Thyroid gland (tissue), 4 donors: ENCODE measurements at places on chromosomes 11 and 22. TPM values are rescaled to one million over a fixed set of nuclear protein-coding genes. Genes with fewer than 3 reads are reported as not detected.

GRCh38 chr11:63769042-63769713 is 603 bp upstream of the ZFTA start:
- H3K27me3 ChIP-seq, result no peaks in the 10 kb centered on the region
- peak overlapping the region; percentile 64 for H3K27ac ChIP-seq
- peak overlapping the region; percentile 0 for H3K4me3 ChIP-seq
- DNase-seq, result peak; percentile 20
- no peaks in the 10 kb centered on the region for H3K36me3 ChIP-seq

GRCh38 chr11:45859661-45860140 is 12.4 kb downstream of the CRY2 start:
- H3K4me3 ChIP-seq, result no peak overlapping the region
- H3K27ac ChIP-seq, result peak overlapping the region; percentile 89
- H3K27me3 ChIP-seq, result no peaks in the 10 kb centered on the region

GRCh38 chr11:63682066-63683021 is 1.0 kb downstream of the RTN3 start:
- no peaks in the 10 kb centered on the region for H3K36me3 ChIP-seq
- H3K27me3 ChIP-seq, result no peaks in the 10 kb centered on the region
- peak; percentile 38 for DNase-seq
- H3K4me3 ChIP-seq, result peak overlapping the region; percentile 97
- peak overlapping the region; percentile 93 for H3K27ac ChIP-seq
- peaks cover 20% of the 10 kb centered on the region for H3K4me1 ChIP-seq

- no peak within 1 kb of the TSS for H3K27ac ChIP-seq
- H3K4me3 ChIP-seq, result peak within 1 kb of the TSS; percentile 21
- peak; percentile 56 for DNase-seq
- H3K36me3 ChIP-seq, result no peaks in the 10 kb centered on the region
Measured at GRCh38 chr11:2928605-2929530, at the start of gene PHLDA2. PHLDA2 (minus strand) TSS chr11:2929420; CDS start chr11:2929364, 56 bp downstream.

GRCh38 chr22:38017272-38017920 is 33.0 kb upstream of the SOX10 start:
- H3K4me3 ChIP-seq, result no peak overlapping the region
- H3K27ac ChIP-seq, result peak overlapping the region; percentile 62
- peak; percentile 91 for DNase-seq
- no peaks in the 10 kb centered on the region for H3K36me3 ChIP-seq

DNA sequence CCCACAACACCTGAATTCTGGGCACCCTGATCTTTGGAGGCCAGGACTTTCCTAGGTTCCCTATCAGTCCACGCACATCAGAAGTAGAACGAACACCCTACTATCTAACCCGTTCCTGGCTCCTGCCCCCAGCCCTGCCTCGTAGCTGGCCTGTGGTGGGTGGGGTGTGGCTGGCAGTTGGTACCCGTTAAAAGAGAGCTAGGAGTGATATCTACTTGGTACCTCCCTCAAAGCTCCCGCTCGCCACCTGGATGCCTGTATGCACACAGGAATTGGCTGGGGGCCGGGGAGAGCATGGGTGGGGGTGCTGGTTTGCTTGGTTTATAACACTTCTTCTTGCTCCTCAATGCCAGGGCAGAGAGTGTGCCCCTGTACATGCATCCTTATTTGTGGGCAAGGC is 14.0 kb upstream of the NECTIN1 start:
- H3K27me3 ChIP-seq, result no peaks in the 10 kb centered on the region
- DNase-seq, result no peak
- H3K27ac ChIP-seq, result no peak overlapping the region
- no peaks in the 10 kb centered on the region for H3K36me3 ChIP-seq
- H3K4me1 ChIP-seq, result peaks cover 9% of the 10 kb centered on the region

GRCh38 chr11:79937676-79938334 is 497.0 kb upstream of the TENM4 start:
- H3K27ac ChIP-seq, result no peak overlapping the region
- H3K4me1 ChIP-seq, result no peaks in the 10 kb centered on the region

- H3K27ac ChIP-seq, result no peak overlapping the region
- H3K36me3 ChIP-seq, result no peaks in the 10 kb centered on the region
- no peaks in the 10 kb centered on the region for H3K4me1 ChIP-seq
- DNase-seq, result no peak
Measured at GRCh38 chr11:29135504-29135903, 881.3 kb downstream of the KCNA4 start.

- H3K27me3 ChIP-seq, result no peaks in the 10 kb centered on the region
- no peaks in the 10 kb centered on the region for H3K36me3 ChIP-seq
- peaks cover 3% of the 10 kb centered on the region for H3K4me1 ChIP-seq
- H3K4me3 ChIP-seq, result no peak overlapping the region
Measured at GRCh38 chr11:12989428-12990161, 19.5 kb upstream of the RASSF10 start.

DNA sequence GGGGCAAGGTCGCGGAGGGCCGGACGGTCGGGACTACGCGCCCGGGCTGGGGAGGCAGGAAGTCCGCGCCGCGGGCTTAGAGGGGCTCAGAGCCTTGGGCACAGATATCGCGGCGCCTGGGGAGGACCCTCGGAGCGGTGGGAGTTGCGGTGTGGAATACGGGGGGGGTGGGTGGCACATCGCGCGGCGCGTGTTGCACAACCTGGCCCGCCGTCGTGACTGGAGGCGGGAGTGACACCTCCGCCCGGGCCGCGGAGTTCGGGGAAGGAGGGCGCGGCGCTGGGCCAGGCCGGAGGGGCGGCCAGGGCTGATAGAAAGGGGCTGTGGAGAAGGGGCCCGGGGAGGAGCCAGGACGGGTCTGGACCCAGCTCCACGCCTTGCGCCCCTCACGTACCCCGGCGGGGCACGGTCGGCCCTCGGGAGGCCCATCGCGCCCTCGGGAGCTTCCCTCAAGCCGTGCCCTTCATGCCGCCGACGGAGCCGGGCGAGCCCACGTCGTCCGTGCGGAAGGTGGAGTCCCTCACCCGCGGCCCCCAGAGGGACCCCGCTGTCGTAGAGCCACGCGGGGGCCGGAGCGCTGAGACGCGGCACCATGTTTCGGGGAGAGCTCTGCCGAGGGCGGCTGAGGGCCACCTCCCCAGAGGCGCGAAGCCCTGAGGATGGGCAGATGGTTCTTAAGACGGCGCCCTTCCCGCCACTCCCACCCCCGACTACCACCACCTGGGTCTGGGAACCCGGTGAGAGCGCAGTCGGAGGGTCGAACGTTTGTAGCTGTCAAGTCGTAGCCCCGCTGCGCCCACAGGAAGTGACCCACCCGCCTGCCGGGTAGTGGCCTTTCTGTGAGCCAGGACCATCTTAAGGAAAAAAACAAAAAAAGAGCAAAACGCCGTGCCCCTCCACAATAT is 729 bp downstream of the IL17RA start:
- H3K27me3 ChIP-seq, result no peaks in the 10 kb centered on the region
- no peaks in the 10 kb centered on the region for H3K36me3 ChIP-seq
- H3K27ac ChIP-seq, result peak overlapping the region; percentile 49
- H3K4me1 ChIP-seq, result peaks cover 11% of the 10 kb centered on the region
- H3K4me3 ChIP-seq, result peak overlapping the region; percentile 55

DNA sequence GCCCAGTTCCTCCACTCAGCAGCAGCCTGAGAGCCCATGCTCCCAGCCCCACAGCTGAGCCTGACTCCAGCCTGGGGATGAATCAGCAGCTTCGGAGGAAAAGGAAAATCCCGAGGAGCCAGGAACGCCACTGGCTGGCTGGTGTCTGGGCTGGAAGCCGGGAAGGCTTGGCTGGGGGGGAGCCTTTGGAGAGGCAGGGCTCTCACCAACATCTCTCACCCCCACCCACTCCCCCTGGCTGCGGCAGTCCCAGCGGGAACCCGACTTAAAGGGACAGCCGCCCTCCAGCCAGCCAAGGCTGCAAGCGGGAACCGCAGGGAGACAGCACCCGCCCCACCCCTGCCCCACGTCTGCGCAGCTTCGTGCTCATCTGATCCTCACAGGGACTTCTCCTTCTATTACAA is 28.4 kb downstream of the KIAA0930 start:
- H3K36me3 ChIP-seq, result no peaks in the 10 kb centered on the region
- H3K27me3 ChIP-seq, result no peaks in the 10 kb centered on the region
- no peak overlapping the region for H3K27ac ChIP-seq
- peak; percentile 84 for DNase-seq
- H3K4me1 ChIP-seq, result peaks cover 25% of the 10 kb centered on the region

- peak overlapping the region; percentile 88 for H3K27ac ChIP-seq
- no peak for DNase-seq
- H3K27me3 ChIP-seq, result no peaks in the 10 kb centered on the region
- H3K4me1 ChIP-seq, result peaks cover 66% of the 10 kb centered on the region
Measured at GRCh38 chr11:13338019-13338426, 60.4 kb downstream of the BMAL1 start.

DNA sequence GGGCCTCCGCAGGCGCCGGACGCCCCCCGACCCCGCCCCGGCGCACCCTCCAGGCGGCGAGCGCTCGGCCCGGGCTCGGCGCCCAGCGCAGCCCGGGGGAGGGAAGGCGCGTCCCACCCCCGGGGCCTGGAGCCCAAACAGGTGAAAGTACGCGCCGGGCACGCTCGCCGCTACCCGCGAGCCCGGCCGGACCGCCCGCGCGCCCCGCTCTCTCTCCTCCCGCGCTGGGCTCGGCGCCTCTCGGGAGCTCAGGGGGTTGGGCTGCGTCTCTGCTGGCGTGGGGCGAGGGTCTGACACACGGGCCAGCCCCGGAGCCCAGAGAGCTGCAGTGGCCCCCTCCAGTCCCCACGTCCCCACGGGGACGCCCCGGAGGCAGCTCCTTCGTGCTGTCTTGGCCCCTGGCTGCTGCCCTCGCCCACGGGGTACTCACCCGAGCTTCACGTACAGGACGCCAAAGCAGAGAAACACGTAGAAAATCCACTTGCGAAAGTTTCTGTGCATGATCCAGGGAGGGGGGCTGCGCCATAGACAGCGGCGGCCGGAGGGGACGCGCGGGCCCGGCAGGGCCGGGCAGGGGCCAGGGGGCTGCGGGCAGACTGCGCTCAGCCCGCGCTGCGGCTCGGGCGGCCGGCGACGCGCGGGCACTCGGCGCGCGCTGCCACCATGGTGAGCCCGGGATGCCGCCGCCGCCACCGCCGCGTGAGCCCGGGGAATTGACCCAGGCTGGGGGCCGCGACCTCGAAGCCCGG is 534 bp downstream of the WNT7B start:
- H3K36me3 ChIP-seq, result no peaks in the 10 kb centered on the region
- H3K27me3 ChIP-seq, result peaks cover 2% of the 10 kb centered on the region
- no peak overlapping the region for H3K27ac ChIP-seq
- no peak for DNase-seq
- peaks cover 14% of the 10 kb centered on the region for H3K4me1 ChIP-seq

- no peaks in the 10 kb centered on the region for H3K27me3 ChIP-seq
- H3K36me3 ChIP-seq, result no peaks in the 10 kb centered on the region
- peaks cover 31% of the 10 kb centered on the region for H3K4me1 ChIP-seq
Measured at GRCh38 chr11:128551611-128552335, 35.6 kb downstream of the ETS1 start.

GRCh38 chr11:92111287-92111686 is 113.3 kb upstream of the FAT3 start:
- H3K36me3 ChIP-seq, result no peaks in the 10 kb centered on the region
- no peak overlapping the region for H3K27ac ChIP-seq
- H3K4me1 ChIP-seq, result no peaks in the 10 kb centered on the region
- H3K27me3 ChIP-seq, result no peaks in the 10 kb centered on the region
- no peak for DNase-seq

- H3K27ac ChIP-seq, result no peak overlapping the region
- H3K27me3 ChIP-seq, result no peaks in the 10 kb centered on the region
- H3K4me1 ChIP-seq, result peaks cover 20% of the 10 kb centered on the region
- no peaks in the 10 kb centered on the region for H3K36me3 ChIP-seq
- no peak for DNase-seq
Measured at GRCh38 chr22:37951305-37951704, 2.1 kb downstream of the C22orf23 start.

DNA sequence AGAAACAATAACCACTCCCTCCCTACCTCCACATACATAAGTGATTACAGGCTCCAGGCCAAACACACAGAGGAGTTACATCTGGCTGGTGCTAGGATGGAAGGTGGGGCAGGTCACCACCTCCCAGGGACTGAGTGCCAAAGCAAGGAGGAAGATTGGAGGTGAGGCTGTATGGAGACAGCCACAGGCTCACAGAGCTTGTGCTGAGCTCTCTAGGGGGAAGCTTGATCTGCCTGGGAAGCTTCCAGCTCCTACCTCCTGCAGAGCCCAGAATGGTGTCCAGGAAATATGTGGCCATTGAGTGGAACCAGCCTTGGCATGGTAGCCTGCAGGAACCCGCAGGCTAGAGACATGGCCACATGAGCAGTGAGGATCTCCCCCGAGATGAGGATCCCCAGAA is 3.6 kb upstream of the MED15 start:
- no peak for DNase-seq
- no peak overlapping the region for H3K27ac ChIP-seq
- H3K4me3 ChIP-seq, result no peak overlapping the region
- peaks cover 4% of the 10 kb centered on the region for H3K36me3 ChIP-seq

DNA sequence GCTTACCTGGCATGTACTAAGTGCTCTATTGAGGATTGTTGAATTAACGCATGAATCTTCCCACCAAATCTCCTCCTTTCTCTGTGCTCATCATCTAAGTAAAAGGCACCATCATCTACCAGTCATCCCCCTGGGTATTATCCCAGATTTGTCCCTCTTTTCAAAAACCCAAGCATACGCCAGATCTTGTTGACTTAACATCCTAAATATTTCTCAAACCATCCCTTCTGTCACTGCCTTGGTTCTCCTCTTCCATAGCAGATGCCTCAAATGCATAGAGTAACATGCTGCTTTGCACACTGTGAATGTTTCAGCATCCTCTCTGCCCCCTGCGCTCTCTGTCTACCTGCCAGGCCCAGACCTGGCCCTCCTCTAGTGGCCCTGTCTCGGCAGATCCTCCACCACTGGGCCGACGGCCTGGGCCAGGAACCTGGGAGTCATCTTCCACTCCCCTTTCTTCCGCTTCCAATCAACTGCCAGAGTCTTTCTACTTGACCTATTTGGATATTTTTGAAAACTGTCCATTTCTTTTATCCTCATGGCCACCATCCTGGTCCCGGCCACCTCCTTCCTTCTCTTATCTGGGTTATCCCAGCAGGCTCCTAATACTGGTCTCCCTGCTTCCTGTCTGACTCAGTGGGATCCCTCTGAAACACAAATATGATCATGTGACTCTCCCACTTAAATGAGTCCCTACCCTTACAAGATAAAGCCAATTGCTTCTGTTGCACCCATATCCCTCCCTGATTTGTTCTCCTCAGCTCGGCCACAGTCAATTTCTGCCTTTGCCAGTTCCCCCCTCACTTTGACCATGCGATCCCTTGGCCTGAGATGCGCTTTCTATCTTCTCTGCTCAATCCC is 3.4 kb upstream of the TAB1 start:
- H3K4me3 ChIP-seq, result no peak overlapping the region
- H3K4me1 ChIP-seq, result peaks cover 8% of the 10 kb centered on the region
- no peaks in the 10 kb centered on the region for H3K27me3 ChIP-seq
- no peak overlapping the region for H3K27ac ChIP-seq
- no peaks in the 10 kb centered on the region for H3K36me3 ChIP-seq

- H3K36me3 ChIP-seq, result no peaks in the 10 kb centered on the region
- H3K27me3 ChIP-seq, result no peaks in the 10 kb centered on the region
- no peak overlapping the region for H3K27ac ChIP-seq
- H3K4me1 ChIP-seq, result no peaks in the 10 kb centered on the region
- DNase-seq, result no peak
Measured at GRCh38 chr11:91326751-91327150, 897.9 kb upstream of the FAT3 start.

GRCh38 chr11:109112821-109113280 is 309.1 kb upstream of the C11orf87 start:
- H3K4me3 ChIP-seq, result no peak overlapping the region
- no peaks in the 10 kb centered on the region for H3K4me1 ChIP-seq
- H3K36me3 ChIP-seq, result no peaks in the 10 kb centered on the region
- DNase-seq, result no peak

Gene WT1
- total RNA-seq, result not detected

Gene MYOD1
- total RNA-seq, result not detected

Gene PHLDA2
- total RNA-seq, result 3.7 TPM

Gene UNC93B1
- total RNA-seq, result 34.4 TPM

Gene PKP3
- 44.4 TPM for total RNA-seq

Gene EHBP1L1
- total RNA-seq, result 18.8 TPM

Gene CNIH2
- total RNA-seq, result not detected

Gene PANX3
- total RNA-seq, result not detected

Gene DEUP1
- 0.78 TPM for total RNA-seq

Gene KRTAP5-1
- total RNA-seq, result not detected

Gene BIK
- total RNA-seq, result 4.1 TPM

Gene GTSE1
- total RNA-seq, result 0.25 TPM
